Common myeloid progenitor, CD34-positive (primary cell): ENCODE measurements at places on chromosomes 5 and 9.

DNA sequence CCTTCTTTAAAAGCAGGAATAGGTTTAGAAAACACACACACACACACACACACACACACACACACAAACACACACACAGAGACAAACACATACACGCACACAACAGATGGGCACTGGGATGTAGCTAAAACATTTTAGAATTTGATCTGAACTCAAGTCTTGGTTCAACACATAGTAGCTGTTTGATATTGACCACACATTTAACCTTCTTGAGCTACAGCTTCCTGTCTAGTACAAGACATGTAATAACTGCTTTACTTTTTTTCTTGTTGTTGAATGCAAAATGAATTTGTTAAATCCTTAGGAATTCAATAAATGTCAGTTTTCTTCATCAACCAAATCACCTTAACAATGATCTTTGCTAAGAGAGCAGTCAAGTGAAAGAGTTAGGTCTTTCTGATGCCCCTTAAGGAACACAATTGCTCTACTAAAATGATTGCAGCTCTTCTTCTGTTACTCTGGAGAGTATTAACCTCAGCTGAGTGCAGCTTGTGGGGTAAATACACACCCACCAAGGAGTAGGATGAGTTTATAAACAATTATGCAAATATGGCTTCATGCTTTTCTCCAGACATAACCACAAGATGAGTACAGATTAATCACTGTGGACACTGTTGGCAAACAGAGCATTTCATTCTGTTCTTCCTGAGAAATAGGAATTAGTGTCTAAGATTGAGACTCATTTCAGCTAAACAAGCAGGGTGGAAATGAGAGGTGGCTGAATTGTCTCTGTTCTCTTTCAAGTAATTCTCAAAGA lies 302.9 kb upstream of the PAPPA start:
- no peak overlapping the region for H3K27ac ChIP-seq
- H3K27me3 ChIP-seq: no peaks in the 10 kb centered on the region
- no peaks in the 10 kb centered on the region for H3K4me1 ChIP-seq
- no peaks in the 10 kb centered on the region for H3K36me3 ChIP-seq
- no peak overlapping the region for H3K4me3 ChIP-seq
- DNase-seq: no peak

DNA sequence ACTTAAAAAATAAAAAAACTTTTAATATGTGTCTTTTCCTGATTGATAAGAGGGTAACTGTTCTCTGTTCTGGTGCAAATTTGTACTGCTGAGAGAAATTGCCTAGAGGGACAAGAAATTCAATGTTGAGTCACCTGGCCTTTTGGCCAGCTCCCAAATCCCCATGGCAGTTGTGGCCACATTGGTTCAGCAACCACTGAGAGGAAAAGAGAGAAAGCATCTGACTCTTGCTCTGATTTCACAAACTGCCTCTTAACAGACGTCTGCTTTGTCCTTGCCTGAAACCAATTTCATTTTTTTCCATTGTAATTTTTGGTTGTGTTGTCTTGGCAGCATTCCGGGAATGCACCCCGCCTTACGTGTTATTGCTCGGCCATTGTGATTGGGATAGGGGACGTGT lies 42.4 kb downstream of the NTRK2 start:
- peak; percentile 9 for DNase-seq
- H3K36me3 ChIP-seq: no peaks in the 10 kb centered on the region
- no peak overlapping the region for H3K4me3 ChIP-seq

DNA sequence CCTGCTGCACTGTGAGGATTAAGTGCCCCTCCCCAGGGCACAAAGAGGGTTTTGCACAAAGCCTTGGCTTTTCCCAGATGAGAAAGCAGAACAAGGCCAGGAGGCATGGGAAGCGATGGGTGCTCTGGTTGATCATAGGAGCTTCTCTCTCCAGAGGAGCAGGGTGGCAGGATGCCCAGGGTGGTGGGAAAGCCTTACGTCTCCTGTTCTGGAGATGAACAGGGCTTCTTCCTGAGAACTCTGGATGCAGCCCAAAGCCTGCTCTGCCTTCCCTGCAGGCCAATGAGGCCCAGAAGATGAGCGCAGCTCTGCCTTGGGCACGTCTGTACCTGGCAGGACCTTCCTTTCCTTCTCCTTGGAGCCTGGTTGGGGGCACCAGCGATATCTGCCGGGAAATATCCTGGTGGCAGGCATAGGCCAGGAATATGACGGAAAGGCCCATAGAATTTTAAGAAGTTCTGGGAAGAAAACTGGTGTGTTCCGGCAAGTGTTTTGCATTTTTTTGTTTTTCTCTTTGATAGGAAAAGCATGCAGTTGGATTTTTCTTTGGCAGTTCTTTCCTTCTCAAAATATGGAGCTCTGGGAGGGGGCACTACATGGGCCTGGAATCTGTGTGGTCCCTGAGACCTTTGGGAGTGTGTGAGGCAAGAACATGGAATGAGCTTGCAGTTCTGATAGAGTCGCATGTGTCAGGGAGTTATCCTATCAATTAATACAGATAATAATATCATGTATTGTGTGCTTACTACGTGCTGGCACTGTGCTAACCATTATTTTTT lies 253.2 kb upstream of the KLF4 start:
- no peaks in the 10 kb centered on the region for H3K4me1 ChIP-seq
- DNase-seq: no peak
- no peak overlapping the region for H3K27ac ChIP-seq
- no peaks in the 10 kb centered on the region for H3K27me3 ChIP-seq
- no peaks in the 10 kb centered on the region for H3K36me3 ChIP-seq

DNA sequence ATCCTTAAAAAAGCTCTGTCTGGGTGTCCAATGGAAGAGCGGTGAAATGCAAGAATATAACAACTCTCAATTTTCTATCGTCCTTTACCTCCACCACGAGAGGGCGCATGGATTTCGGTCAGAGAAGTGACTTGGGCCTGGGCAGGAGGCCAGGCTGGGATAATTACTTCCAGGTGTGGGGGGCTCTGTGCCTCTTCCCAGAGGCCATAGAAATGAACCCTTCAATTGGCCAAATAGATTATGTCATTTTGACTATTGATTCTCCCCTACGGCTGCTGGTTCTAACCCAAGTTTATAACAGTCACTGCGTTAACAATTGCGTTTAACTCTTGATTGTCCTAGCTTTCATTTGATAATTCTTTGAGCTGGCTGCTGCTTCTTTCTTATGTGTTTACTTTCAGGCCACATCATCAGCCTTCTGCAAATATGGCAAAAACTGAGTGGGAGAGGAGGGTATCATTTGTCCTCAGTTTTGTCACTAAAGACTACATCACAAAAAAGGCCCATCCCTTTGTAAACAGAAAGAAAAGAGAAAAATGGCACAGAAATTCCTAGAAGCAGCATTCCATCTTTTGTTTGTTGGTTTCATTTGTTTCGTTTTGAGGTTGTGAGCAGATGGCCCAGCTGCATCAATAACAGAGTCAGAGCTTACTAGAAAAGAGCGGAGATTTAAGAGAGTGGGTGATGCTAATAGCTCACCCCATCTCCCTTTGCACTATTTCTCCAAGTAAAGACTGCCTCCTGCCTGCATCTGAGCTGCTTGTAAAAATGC lies 45.4 kb upstream of the ZFR start:
- peak; percentile 81 for DNase-seq
- no peaks in the 10 kb centered on the region for H3K27me3 ChIP-seq
- no peak overlapping the region for H3K27ac ChIP-seq
- no peak overlapping the region for H3K4me3 ChIP-seq

- peaks cover 10% of the 10 kb centered on the region for H3K4me1 ChIP-seq
- H3K36me3 ChIP-seq: no peaks in the 10 kb centered on the region
- no peak overlapping the region for H3K4me3 ChIP-seq
- no peaks in the 10 kb centered on the region for H3K27me3 ChIP-seq
- DNase-seq: no peak
Measured at GRCh38 chr5:10460252-10460906, 18.7 kb downstream of the ROPN1L start.
